Progenitor cell of endocrine pancreas (in vitro differentiated cells): ENCODE measurements at places on chromosomes 5 and 9. TPM values are rescaled to one million over a fixed set of nuclear protein-coding genes. Genes with fewer than 3 reads are reported as not detected.

DNA sequence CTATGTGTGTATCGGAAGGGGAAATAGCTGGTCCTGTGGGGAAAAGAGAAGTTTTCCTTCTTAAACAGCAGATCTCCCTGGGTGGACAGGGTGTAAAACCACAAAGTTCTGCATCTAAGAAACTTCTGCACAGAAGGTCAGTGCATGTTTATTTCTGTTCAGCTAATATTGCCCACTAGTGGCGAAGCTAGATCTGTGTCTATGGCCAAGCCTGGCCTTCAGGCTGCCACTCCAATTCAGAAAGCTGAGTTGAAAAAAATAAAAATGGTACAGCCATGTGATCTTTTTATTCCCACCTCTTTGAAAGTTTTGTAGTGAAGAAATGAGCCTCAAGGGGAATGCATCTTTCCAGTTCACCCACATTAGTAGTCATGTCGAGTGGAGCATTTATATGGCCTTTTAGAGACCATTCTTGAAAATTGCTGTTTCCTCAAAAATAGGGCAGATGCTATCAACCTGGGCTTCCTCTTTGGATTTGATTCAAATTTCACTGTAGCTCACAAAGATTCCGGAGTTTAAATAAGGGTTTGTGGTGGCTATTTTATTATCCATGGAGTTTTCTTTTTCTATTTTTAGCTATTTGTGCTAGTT is 488.0 kb downstream of the PRELID2 start:
- DNase-seq, result no peak
- H3K27me3 ChIP-seq, result peaks cover 10% of the 10 kb centered on the region
- H3K36me3 ChIP-seq, result no peaks in the 10 kb centered on the region
- H3K4me1 ChIP-seq, result peaks cover 12% of the 10 kb centered on the region
- H3K4me3 ChIP-seq, result no peak overlapping the region
- no peak overlapping the region for H3K27ac ChIP-seq

DNA sequence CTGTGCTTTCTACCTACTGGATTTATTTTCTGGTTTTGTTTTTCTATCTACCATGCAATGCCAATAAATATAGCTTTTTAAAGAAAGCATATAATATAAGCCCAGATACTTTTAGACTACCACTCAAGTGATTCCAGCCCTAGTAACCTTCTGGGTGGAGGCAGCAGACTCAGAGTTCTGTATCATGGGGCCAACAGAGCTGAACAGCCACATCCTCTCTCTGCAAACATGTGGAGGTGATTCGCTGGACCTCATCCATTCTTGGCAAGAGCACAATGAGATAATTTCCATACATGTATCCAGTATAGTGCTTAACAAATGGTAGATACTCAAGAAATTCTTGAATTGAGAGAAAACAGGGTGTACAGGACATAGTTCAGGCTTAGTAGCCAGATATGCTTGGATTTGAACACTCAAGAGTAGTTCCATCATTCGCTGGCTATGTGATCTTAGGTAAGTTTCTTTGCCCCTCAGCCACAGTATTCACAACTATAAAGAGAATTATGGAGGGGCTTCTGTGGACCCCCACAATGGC is 124.5 kb downstream of the ASTN2 start:
- no peaks in the 10 kb centered on the region for H3K36me3 ChIP-seq
- no peak overlapping the region for H3K27ac ChIP-seq
- peaks cover 3% of the 10 kb centered on the region for H3K4me1 ChIP-seq
- no peak for DNase-seq
- H3K27me3 ChIP-seq, result no peaks in the 10 kb centered on the region

CBY3 gene
- total RNA-seq, result not detected in 2 replicates

GRCh38 chr9:72458153-72458552 is 63.3 kb upstream of the TMC1 start:
- H3K27me3 ChIP-seq, result no peaks in the 10 kb centered on the region
- no peaks in the 10 kb centered on the region for H3K36me3 ChIP-seq
- no peak overlapping the region for H3K27ac ChIP-seq
- H3K4me3 ChIP-seq, result no peak overlapping the region

DNA sequence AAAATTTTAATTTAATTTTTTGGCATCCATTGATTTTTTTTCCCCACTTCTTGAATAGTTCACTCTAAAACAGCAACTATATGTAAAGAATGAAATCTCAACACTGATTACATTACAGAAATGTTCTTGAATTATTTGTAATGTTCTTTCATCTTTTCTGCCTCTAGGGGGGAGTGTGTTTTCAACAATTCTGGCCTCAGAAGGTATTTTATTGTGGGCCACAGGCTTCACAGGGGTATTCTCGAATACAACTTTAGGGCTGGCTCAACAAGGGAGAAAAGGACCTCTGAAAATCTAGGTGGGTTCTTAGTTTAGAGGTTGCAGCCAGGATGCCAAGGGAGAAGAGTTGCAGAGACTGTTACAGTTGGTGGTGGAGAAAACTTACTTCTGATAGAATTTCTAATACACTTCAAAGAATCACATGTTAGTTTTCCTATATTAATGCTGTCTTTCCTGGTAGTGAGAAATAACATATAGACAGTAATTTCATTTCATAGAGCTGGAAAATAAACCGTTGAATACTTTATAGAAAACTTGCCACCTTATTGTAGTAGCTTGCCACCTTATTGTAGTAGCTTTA is 3.6 kb upstream of the NPR3 start:
- DNase-seq, result no peak
- H3K27ac ChIP-seq, result peak overlapping the region; percentile 77
- H3K27me3 ChIP-seq, result peaks cover 55% of the 10 kb centered on the region
- no peaks in the 10 kb centered on the region for H3K36me3 ChIP-seq

FOXD4L5 gene
- 0.24 and 0.29 TPM in 2 replicates for total RNA-seq

DNA sequence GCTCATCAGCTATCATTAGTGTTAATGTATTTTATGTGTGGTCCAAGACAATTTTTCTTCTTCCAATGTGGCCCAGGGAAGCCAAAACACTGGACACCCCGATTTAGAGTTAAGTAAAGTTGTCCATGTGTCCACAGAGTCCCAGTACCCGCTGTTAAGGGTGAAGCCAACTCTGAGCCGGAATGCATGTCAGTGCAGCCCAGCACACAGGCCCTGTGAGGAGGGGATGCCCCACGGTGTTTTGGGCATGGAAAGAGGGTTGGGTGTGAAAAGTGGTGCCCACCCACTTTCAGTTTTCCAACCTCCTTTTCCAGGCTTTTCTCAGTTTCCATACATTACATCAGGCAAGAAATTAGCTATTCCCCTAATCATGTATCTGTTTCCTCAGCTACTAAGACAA is 24.4 kb downstream of the SHC3 start:
- no peak for DNase-seq
- no peaks in the 10 kb centered on the region for H3K27me3 ChIP-seq
- no peak overlapping the region for H3K27ac ChIP-seq
- no peaks in the 10 kb centered on the region for H3K36me3 ChIP-seq
- peaks cover 3% of the 10 kb centered on the region for H3K4me1 ChIP-seq

TNC gene
- total RNA-seq, result 5.1 and 15.1 TPM in 2 replicates

FBP2 gene
- not detected in 2 replicates for total RNA-seq

- DNase-seq, result no peak
- no peaks in the 10 kb centered on the region for H3K36me3 ChIP-seq
- no peaks in the 10 kb centered on the region for H3K27me3 ChIP-seq
- peak overlapping the region; percentile 54 for H3K4me3 ChIP-seq
- H3K4me1 ChIP-seq, result peaks cover 10% of the 10 kb centered on the region
These were observed 10.8 kb downstream of the C9orf50 start for GRCh38 chr9:129610213-129610472.

DNA sequence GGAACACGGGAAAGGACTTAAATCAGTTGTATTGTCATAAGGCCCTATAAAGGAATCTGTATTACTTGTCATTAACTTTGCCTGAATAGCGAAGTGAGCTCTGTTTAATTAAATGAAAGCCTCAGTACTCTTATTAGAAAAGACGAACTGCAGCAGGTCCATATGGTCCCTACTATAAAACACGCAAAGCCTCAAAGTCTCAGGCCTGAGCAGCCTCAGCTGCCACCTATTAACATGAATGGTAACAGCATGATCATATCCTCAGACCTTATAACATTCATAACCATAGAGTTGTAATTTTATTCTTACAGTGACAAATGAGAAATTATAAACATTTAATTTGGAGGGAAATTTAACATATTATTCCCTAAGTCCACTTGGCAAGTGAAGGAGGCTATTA is 1113.7 kb upstream of the WWC1 start:
- no peaks in the 10 kb centered on the region for H3K27me3 ChIP-seq
- DNase-seq, result no peak
- no peak overlapping the region for H3K27ac ChIP-seq
- H3K4me1 ChIP-seq, result no peaks in the 10 kb centered on the region
- no peak overlapping the region for H3K4me3 ChIP-seq
- no peaks in the 10 kb centered on the region for H3K36me3 ChIP-seq

DNA sequence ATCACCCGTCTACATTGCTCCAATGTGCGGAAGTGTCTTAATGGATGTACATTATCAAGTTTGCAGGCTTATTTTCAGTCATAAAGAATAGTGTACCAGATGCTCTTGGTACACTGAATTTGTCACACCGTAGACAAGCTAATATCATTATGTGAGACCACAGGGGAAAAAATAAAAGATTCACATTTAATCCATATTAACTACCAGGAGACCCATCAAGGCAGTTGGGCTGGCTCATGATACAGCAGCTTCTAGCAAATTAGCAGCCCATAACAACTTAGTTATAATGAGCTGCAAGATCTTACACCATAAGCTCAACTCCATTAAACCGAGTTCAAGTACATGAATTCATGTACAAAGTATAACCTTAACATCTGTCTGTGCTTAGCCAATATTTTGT is 324.9 kb downstream of the CTNND2 start:
- no peaks in the 10 kb centered on the region for H3K27me3 ChIP-seq
- no peak for DNase-seq
- no peak overlapping the region for H3K27ac ChIP-seq
- H3K4me3 ChIP-seq, result no peak overlapping the region
- peaks cover 1% of the 10 kb centered on the region for H3K4me1 ChIP-seq

DNA sequence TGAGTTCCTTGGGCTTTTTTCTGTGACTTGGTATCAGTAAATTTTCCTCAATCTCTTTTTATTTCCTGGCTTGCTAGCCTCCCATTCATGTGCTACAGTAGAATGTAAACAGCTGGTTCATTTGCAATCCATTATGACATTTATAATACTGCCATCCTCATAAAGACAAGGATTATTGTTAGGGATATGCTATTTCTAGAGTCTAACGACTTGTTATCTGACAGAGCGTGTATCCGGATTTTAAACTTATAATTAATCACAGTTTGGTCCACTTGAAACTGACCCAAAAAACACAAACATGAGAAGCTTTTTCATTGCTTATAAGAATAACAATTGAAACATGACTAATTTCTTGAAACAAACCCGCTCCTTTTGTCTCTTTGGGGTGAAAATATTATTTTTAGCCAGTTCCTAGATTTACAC is 585.8 kb downstream of the TLE4 start:
- no peaks in the 10 kb centered on the region for H3K27me3 ChIP-seq
- no peak overlapping the region for H3K27ac ChIP-seq
- peaks cover 22% of the 10 kb centered on the region for H3K4me1 ChIP-seq
- DNase-seq, result no peak

GRCh38 chr9:31837211-31837610 is 547.2 kb upstream of the ACO1 start:
- no peak overlapping the region for H3K27ac ChIP-seq
- H3K36me3 ChIP-seq, result no peaks in the 10 kb centered on the region
- H3K4me1 ChIP-seq, result no peaks in the 10 kb centered on the region

DNA sequence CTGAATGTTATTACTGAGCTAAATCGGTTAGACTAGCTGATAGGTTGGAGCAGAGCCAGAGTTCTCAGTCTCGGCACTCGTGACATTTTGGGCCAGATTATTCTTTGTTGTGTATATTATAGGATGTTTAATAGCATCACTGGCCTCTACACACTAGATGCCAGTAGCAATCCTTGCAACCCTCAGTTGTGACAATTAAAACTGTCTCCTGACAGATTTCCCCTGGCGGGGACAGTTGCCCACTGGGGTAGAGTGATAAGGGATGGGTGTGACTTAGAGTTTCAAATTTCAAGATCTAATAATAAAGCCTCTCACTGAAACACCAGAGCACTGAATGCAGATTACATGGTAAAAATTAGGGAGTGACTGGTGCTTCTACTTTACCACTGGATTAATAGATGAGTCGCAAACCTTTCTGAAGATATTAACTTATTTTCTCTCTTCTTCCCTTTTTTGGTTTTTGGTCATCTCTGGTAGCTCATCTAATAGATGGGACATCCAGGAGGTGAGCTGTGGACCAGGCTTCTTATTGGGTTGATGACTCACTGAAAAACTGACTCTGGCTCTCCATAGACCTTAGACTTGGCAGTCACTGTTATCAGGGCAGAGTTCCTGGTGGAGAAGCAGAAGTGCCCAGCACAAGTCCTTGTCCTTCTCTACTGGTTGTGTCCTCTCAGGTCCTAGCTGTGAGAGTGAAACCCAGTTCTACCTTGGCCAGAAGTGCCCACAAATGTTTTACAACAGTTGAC is 150.3 kb downstream of the UNC13B start:
- DNase-seq, result no peak
- peak overlapping the region; percentile 17 for H3K27ac ChIP-seq
- H3K4me3 ChIP-seq, result no peak overlapping the region
- peaks cover 19% of the 10 kb centered on the region for H3K36me3 ChIP-seq
- H3K4me1 ChIP-seq, result no peaks in the 10 kb centered on the region
- H3K27me3 ChIP-seq, result no peaks in the 10 kb centered on the region

DNA sequence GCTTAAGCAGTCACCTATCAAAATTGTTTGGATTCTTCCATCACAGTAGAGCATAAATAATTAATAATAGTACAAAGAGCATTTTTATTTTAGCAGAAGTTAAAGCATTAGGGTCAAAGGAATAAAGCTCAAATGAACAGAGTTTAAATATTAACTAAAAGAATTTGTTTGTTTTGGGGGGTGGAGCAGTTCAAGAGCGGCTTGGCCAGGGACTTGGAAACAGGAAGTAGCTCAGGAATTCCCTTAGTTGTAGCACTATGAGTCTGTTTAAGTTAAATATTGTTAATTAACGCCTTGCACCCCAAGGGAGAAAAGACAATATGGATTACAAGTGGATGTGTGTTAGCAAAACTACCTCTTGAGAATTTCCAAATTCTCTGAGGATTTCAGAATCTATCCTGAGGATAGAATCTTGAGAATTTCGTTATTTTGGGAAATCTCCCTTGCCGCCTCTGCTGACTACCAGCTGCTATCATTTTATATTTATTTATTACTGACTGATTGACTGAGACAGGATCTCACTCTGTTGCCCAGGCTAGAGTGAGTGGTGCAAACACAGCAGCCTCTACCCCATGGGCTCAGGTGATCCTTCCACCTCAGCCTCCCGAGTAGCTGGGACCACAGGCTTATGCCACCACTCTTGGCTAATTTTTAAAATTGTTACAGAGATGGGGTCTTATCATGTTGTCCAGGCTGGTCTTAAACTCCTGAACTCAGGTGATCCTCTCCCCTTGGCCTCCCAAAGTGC is 96.7 kb upstream of the CHD1 start:
- peaks cover 4% of the 10 kb centered on the region for H3K4me1 ChIP-seq
- no peak overlapping the region for H3K27ac ChIP-seq
- no peak for DNase-seq
- no peaks in the 10 kb centered on the region for H3K27me3 ChIP-seq
- H3K36me3 ChIP-seq, result no peaks in the 10 kb centered on the region

WDR31 gene
- 5.1 and 5.7 TPM in 2 replicates for total RNA-seq
